ENCODE measurements at places on chromosomes 7 and 10. TPM values are rescaled to one million over a fixed set of nuclear protein-coding genes. Genes with fewer than 3 reads are reported as not detected.

DNA sequence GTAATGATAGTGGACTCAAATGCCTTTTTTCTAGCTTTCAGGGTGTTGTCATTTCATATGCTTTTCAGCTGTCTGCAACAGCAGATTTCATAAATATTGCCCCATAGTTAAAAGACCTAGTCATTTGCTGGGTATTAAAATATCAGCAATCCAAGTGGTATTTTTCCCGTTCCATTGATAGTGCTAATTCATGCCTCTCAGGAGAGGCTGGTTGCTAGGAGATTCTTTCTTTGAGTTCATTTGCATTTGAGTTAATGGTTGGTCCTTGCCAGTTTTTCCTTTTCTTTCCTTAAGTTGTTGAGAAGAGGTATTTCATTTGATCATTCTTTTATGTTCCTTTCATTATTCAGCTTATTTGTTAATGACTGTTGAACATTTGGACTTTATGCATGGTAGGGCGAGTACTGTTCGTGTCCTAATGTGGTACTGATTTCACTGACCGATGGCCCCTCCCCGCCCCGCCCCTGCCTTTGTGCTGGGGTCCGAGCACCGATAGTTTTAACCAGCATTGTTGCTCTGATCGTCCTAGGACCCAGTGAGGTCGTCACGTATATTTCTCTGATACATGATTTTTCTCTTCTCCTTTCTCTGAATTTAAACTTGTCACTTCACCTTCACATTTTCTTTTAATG, 128.6 kb downstream of the CCNY start:
- DNase-seq, result no peak

DNA sequence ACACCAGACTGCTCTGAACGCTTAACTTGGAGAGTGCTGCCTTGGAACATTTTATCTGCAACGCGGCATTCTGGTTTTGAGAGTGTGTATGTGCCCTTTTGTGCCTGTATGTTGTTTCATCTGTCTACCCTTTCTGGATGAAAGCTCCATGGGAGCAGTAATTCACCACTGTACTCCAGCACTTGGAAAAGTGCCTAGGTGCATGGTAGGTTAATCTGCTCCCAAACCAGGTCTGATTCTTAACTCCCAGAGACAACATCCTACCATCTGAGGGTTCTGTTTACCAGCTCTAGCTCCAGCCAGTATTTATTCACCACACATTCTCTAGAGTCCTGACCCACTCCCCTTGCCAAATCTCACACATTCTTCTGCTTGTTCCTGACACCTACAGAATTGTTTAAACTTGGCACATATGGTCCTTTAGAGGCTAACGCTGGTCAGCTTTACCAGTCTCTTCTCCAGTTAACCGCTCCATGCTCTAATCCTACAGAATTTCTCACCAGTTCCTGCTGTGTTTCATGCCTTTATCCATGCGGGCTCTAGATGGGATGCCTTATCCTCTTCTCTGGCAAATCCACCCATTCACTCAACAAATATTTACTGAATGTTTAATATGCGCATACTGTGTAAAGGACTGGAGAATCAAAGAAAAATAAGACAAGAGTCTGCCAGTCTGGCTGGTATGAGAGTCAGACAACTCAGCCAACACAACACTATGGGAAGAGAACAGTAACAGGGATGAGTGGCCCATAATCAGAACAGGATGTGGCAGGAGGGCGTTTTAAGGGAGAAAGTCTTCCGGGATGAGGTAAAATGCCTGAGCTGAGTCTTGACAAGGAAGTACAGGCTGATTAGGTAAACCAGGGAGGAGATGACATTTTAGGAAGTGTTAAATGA, 46.3 kb downstream of the MTPN start:
- no peak for DNase-seq

DNA sequence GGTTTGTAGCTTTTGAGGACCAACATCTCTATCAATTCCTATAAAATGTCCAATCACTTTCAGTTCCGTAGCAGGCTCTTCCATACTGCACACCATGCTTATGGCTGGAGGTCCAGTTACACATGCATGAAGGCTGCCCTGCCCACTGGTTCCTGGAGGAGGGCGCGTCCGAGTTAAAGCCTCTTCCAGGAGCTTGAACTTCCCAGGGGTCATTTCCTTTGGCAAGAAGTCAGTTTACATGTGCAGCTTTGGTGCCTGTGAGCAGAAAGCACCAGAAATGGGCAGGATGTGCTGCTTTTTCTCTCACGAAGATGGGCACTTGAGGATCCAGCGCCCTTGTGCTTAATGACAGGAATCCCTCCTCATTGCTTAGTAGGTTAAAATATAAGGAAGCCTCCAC, 17.6 kb upstream of the PHYH start:
- DNase-seq, result no peak

DNA sequence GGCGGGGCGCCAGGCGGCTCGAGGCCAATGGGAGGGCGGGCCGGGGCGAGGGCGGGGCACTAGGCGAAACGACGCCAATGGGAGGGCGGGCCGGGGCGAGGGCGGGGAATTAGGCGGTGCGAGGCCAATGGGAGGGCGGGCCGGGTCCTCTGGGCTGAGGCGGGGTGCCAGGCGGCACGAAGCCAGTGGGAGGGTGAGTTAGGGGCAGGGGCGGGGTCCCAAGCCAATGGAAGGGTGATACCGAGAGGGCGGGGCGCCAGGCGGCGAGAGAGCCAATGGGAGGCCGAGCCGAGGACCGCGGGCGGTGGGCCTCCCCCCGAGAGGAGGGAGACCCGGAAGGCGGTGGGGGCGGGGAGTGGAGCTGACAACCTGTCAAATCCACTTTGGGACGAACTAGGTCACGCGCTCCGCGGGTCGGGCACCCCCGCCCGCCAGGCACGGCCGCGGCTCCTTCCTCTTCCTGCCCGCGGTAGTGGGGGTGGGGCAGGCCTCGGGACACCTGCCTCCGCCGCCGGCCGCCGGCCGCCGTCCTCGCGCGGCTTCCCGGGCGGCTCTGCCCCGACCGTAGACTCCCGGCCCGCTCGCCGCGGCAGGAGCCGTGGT, 28.0 kb upstream of the KMT2C start:
- peak; percentile 100 for DNase-seq

GRCh38 chr10:91350651-91351081, 59.5 kb upstream of the HECTD2 start:
- no peak for DNase-seq

- no peak for DNase-seq
These were observed 57.5 kb upstream of the ZNF32 start for GRCh38 chr10:43706166-43706565.

GRCh38 chr10:2936816-2937215, 130.5 kb upstream of the PFKP start:
- DNase-seq, result no peak

Gene AOAH
- 17.7 TPM for total RNA-seq

- no peak for DNase-seq
These were observed 108.0 kb downstream of the SDK1 start for GRCh38 chr7:3408814-3409595.

Gene VPS37D
- total RNA-seq, result 0.26 TPM

Gene SPOCK2
- total RNA-seq, result 268 TPM

Gene ZNF853
- 0.78 TPM for total RNA-seq

Gene ITPRID1
- not detected for total RNA-seq

Gene C7orf57
- total RNA-seq, result not detected

Measured in activated CD8-positive, alpha-beta T cell treated with anti-CD3 and anti-CD28 coated beads, Interleukin-2, amount 10 ng/mL, durations not matched to agents 7 days and 5 days (primary cell).